ENCODE measurements at places on chromosomes 4 and X.

GRCh38 chr4:53863158-53863557, 201.2 kb downstream of the CHIC2 start:
- DNase-seq, result peak; percentile 69

DNA sequence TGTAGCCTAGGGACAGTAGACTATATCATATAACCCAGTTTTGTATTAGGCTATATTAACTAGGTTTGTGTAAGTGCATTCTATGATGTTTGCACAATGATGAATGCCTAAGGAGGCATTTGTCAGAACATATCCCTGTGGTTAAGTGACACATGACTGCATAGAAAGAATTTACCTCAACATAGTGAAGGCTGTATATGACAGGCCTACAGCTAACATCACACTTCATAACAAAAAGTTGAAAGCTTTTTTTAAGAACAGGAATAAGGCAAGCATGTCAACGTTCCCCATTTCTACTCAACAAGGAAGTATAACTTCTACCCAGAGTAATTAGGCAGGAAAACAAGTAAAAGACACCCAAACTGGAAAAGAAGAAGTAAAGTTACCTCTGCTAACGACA, 165.9 kb upstream of the NDST4 start:
- no peak for DNase-seq

GRCh38 chr4:72295966-72296557, 264.3 kb downstream of the NPFFR2 start:
- DNase-seq, result peak; percentile 84

GRCh38 chr4:107987916-107988762, 1.6 kb upstream of the HADH start:
- no peak for DNase-seq

DNA sequence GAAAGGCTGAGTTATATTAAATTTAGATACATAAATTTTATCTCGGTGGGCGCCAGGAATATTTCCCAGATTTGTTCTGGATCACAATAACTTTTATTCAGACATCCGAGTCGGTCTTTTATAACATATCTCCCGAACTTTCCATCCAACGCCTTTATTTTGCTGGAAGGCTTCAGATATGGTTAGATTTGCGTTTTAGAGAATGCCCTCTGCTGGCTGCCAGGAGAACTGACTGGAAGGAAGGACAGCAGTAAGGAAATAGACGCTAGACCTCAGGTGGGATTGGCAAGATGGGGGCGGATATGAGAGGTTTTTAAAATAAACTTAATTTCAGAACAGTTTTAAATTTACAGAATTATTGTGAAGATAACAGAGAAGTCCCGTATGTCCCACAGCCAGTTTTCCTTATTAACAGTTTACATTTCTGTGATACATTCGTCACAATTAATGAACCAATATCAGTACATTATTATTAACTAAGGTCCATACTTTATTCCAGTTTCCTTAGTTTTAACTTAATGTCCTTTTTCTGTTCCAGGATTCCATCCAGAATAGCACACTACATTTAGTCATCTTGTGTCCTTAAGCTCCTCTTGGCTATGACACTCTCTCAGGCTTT, 4.6 kb upstream of the KANTR start:
- DNase-seq, result peak; percentile 80

DNA sequence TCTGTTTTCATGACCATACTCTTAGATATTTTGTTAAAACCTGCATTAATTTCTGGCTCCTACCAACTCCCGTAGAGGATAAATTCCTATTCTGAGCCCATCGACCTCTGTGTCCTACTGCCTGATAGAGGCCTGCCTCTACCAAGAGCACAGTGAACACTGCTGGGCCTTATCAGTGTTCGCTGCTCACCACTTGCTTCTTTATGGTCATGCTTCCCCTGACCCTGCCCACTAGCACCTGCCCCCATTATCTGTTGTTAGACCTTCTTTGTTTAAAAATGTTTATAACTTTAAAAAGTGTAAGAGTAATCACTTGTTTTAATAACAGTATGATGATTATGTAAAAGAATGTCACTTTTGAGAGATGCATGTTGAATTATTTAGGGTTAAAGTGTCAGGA, 6.1 kb downstream of the DAPP1 start:
- DNase-seq, result no peak

DNA sequence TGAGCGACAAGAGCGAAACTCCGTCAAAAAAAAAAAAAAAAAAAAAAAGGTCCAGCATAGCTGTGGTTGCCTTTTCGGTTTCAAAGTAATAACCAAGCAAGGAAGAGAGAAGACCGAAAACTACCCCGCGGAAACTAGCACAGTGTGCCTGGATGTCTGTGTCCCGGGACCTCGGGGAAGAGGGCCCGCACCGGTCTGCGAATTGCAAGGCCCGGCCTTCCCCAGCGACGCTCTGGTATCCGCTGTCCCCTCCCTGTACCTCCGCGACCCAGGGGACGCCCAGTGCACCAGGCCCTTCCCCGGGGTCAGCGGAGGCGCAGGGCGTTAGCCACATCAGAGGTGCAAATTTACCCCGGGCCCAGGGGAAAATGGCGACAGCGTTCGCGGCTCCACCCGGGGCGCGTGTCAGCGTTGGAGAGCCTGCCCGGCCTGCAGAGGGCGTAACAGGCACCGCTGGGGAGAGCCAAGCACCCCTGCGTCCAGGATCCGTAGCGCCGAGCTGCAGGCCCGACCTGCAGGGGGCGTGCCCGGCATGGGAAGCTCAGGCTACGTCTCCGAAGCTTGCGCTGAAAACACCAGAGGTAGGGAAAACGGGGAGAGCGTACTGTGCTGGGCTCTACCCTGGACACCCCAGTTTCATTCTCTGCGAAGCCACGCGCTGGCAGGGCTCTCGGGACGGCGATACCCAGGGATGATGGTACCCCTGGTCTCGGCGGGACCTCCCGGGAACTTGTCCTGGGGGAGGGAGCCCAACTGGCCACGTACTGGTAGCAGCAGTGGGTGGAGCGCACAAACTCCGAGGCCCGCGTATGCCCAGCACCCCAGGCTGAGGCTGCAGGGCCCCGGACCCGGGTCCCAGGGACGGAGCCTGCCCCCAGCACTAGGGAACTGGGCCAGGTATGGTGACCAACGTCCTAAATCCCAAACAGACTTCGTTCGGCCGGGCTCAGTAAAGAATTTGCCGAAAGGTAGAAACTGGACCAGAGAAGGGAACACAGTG, 16.2 kb downstream of the NKX6-1 start:
- peak; percentile 52 for DNase-seq

GRCh38 chr4:3207531-3208037, 41.4 kb upstream of the MSANTD1 start:
- peak; percentile 31 for DNase-seq

- DNase-seq, result peak; percentile 83
Measured at GRCh38 chr4:159764343-159764952, 661.6 kb downstream of the RAPGEF2 start.

- peak; percentile 1 for DNase-seq
Measured at GRCh38 chr4:36064117-36064516, 180.2 kb downstream of the ARAP2 start.

DNA sequence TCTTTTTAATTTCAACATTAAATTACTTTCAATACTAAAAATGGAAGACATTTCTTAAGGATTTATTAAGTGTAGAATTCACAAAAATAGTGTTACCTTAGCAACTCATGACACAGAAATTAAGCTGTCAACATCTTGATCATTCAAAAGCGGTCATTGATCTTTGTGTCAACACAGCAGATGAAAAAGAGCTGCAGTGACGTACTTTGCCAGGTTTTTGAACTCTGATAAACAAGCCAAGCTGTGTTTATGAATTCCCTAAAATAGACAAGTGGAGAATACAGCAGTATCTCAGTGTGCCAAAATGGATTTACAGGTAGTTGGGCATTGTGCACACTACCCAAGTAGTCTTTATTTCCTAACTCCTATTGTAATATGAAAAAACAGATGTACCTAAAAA, 1141.8 kb upstream of the PCDH7 start:
- no peak for DNase-seq

- DNase-seq, result no peak
Measured at GRCh38 chr4:124459196-124459940, 253.2 kb downstream of the ANKRD50 start.

Measured in choroid plexus epithelial cell (primary cell).